ENCODE measurements at places on chromosomes 12 and 14. TPM values are rescaled to one million over a fixed set of nuclear protein-coding genes. Genes with fewer than 3 reads are reported as not detected.
A peak's percentile ranks its signal among the peaks of the same experiment; 100 is the strongest.

- peaks cover 38% of the 10 kb centered on the region for H3K4me1 ChIP-seq
- H3K36me3 ChIP-seq: peaks cover 4% of the 10 kb centered on the region
- peak overlapping the region; percentile 70 for H3K4me3 ChIP-seq
- H3K27ac ChIP-seq: peak overlapping the region; percentile 86
- DNase-seq: no peak
- no peaks in the 10 kb centered on the region for H3K27me3 ChIP-seq
These were observed 544 bp upstream of the TDP1 start for GRCh38 chr14:89955022-89955744.

- no peaks in the 10 kb centered on the region for H3K27me3 ChIP-seq
- H3K27ac ChIP-seq: no peak overlapping the region
- no peak for DNase-seq
- H3K4me1 ChIP-seq: no peaks in the 10 kb centered on the region
These were observed 23.6 kb downstream of the TCHP start for GRCh38 chr12:109923481-109924245.

DNA sequence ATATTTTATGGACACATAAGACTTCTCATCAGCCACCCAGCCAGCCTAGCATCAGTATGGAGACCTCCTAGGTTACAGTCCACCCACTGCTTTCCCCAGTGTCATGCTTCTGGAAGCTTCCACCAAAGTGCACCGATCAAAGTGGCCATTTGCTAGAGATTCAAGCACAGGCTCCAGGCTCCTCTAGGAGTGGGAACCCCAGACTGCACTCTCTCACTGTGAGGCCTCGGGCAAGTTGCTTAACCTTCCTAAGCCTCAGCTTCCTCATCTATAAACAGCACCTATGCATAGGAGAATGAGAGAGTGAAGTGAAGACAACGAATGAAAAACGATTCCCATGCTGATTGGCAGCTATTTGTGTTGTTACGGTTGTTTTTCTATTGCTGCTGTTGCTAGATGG is 94.4 kb downstream of the DICER1 start:
- H3K27ac ChIP-seq: no peak overlapping the region
- no peaks in the 10 kb centered on the region for H3K4me1 ChIP-seq
- no peak for DNase-seq
- no peaks in the 10 kb centered on the region for H3K36me3 ChIP-seq
- no peaks in the 10 kb centered on the region for H3K27me3 ChIP-seq
- H3K4me3 ChIP-seq: no peak overlapping the region

DNA sequence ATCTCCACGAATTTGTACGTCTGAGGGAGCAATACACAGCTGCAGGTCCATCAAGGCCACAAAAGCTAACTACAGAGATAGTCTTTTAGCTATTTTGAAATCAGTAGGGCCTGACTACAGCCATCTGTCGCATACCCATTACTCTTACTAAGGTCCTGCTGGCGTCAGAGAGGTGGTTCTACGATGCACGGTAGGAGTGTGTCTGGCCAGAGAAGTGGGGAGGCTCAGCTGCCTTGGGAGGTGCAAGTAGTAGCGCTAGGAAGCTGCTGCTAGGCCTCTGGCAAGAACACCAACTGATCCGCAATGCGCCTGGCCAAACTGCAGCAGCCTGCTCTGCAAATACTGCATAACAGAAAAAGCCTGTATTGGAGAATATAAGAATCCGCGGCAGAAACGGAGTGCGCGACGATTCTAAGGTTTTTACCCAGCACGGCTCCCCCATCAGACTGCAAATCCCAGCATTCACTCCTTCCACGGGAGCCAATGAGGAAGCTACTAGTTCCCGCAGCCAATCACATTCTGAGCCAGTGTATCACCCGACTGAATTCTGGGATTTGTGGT is 743 bp upstream of the CAND1 start:
- DNase-seq: peak; percentile 98
- H3K27ac ChIP-seq: peak overlapping the region; percentile 82

- H3K4me3 ChIP-seq: no peak overlapping the region
- no peak for DNase-seq
- H3K36me3 ChIP-seq: no peaks in the 10 kb centered on the region
- H3K27me3 ChIP-seq: no peaks in the 10 kb centered on the region
- no peaks in the 10 kb centered on the region for H3K4me1 ChIP-seq
These were observed 1442.0 kb downstream of the AACS start for GRCh38 chr12:126507231-126507630.

- H3K4me1 ChIP-seq: no peaks in the 10 kb centered on the region
- H3K27ac ChIP-seq: no peak overlapping the region
- H3K36me3 ChIP-seq: no peaks in the 10 kb centered on the region
These were observed 269.0 kb downstream of the SLC15A4 start for GRCh38 chr12:128554546-128555304.

- peak overlapping the region; percentile 3 for H3K27ac ChIP-seq
- no peak for DNase-seq
These were observed 33.6 kb downstream of the CDKL1 start for GRCh38 chr14:50362764-50363713.

DNA sequence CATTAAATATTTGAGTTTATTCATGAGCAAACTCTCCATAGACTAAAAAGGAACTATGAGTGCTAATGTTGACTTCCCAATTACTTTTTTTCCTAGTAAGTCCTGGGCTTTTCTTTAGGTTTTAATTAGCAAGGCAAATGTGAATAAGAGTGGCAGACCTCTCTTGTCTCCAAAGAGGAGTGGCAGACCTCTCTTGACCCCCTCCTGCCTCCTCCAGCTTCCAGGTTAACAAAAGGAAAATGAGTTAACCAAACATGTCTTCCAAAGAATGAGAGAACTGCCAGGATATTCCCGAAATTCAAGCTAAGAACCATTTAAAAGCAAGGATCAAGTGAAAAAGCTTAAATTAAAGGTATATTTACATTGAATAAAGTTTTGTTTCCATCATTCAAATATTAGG is 253.2 kb downstream of the MDGA2 start:
- DNase-seq: no peak
- no peaks in the 10 kb centered on the region for H3K36me3 ChIP-seq
- H3K27me3 ChIP-seq: peaks cover 3% of the 10 kb centered on the region
- H3K4me1 ChIP-seq: no peaks in the 10 kb centered on the region
- no peak overlapping the region for H3K27ac ChIP-seq

DNA sequence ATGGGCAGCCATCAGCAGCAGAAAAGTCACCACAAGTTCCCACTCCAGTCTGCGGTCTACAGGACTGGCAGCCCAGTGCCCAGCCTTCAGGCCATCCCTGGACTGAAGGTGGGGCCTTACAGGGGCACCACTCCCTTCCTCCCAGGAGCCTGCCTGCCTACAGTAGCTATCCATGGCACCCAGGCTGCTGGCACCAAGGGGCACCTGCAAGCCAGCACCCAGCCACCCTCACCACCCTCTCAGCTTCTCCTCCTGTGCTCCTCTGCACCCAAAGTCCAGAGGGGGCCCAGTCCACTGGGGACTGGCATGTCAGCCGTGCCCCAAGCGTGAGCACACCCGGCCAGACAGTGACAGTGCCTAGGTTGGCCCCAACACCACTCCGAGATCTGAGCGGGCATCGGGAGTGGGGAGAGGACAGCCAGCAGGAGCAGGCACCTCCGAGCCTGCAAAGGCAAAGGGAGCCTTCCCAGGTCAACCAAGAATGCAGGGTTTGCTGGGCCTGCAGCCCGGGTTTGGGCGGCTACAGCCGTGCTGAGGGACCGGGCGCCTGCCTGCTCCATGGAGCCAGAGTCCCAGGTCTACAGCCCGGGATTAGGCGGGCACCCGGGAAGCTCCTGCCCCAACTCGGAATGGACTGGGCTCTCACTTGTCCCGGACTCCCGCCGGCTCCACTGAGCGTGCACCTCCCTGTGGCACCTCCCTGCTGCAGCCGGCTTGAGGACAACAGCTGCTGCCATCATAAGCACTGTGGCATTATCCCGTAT is 8.1 kb upstream of the OR6C65 start:
- H3K27me3 ChIP-seq: no peaks in the 10 kb centered on the region
- DNase-seq: no peak
- H3K36me3 ChIP-seq: no peaks in the 10 kb centered on the region
- H3K27ac ChIP-seq: no peak overlapping the region
- no peaks in the 10 kb centered on the region for H3K4me1 ChIP-seq

DNA sequence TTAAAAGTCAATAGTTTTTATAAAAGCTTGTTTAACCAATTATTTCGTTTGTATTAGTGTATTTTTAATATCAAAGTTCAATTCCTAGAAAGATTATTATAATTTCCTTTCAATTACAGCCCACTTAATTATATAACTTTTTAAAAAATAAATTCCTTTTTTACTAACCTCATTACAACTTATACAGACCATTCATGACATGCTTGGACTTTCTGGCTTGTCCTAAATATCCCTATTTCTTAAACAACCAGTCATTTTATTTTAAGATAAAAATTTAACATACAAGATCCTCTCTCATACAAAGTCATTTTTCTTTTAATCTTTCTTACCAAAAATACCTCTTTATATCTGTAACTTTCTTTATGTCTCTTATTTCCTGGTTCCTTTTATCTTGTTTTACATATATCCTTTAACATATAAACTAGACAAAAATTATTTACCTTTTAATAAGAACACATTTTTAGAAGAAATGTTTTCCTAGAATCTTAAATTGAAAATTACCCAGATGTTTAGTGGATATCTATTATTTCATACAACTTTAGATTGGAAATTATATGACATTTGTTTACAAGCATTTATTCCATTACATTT is 10.4 kb upstream of the TMEM263 start:
- H3K4me1 ChIP-seq: no peaks in the 10 kb centered on the region
- no peak overlapping the region for H3K4me3 ChIP-seq
- no peak overlapping the region for H3K27ac ChIP-seq
- no peaks in the 10 kb centered on the region for H3K36me3 ChIP-seq
- no peak for DNase-seq

- no peak overlapping the region for H3K27ac ChIP-seq
- no peaks in the 10 kb centered on the region for H3K4me1 ChIP-seq
- no peak for DNase-seq
- H3K36me3 ChIP-seq: peaks cover 18% of the 10 kb centered on the region
- H3K4me3 ChIP-seq: no peak overlapping the region
- no peaks in the 10 kb centered on the region for H3K27me3 ChIP-seq
These were observed 6.5 kb downstream of the NECAP1 start for GRCh38 chr12:8088574-8088973.

DNA sequence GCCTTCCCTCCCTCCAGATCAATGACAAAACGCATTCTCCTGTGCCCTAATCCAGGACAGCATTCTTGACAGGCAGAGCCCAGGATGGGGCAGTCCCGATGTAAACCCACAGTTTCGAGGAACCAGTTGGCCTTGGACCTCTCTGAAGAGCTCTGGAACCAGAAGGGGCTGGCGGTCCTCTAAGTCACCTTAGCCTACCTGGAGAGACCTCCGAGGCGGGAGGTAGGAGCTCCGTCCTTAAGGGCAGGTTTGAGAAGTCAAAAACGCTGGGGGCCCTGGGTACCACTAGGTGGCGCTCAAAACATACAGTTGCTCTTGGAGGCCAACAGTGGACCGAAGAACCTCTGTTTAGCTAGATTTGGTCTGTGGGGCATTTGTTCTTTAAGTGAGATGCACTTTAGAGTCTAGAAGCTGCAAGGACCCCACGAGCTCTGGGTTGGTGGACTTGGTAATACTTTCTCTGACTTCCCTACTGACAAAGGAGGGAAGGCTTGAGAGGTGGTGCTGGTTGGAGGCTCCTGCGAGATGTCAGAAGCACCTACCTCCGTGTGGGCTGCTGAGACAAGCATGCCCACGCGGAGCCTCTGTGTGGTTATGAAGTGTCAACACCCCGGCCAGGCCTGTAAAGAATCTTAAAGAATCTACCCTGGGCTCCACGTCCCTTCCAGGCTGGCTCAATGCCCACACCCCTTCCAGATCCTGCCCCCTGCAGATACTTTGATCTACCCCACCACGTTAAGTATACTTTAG is 74.8 kb upstream of the CHST11 start:
- H3K27me3 ChIP-seq: no peaks in the 10 kb centered on the region
- no peaks in the 10 kb centered on the region for H3K4me1 ChIP-seq
- no peak overlapping the region for H3K27ac ChIP-seq
- no peaks in the 10 kb centered on the region for H3K36me3 ChIP-seq
- H3K4me3 ChIP-seq: no peak overlapping the region

DNA sequence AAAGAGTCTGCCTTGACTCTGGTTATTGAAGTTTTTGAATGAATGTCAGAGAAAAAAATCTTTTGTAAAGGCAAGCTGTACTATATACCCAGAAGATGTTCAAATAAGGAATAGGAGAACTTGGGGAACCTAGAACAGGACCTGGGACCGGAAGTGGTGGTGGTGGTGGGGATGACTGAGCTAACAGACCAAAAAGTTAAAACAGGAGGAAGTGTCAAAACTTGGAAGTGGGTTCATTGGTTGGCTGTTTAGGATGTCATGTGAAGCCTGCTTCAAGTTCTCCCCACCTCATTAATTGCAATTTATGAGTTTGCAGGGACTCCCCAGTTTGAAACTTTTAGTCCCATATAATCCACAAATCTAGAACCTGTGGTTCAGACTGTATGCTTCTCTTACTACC is 26.2 kb downstream of the PLXNC1 start:
- H3K27me3 ChIP-seq: peaks cover 4% of the 10 kb centered on the region
- H3K27ac ChIP-seq: no peak overlapping the region
- H3K36me3 ChIP-seq: no peaks in the 10 kb centered on the region
- DNase-seq: no peak
- no peaks in the 10 kb centered on the region for H3K4me1 ChIP-seq

- peak; percentile 47 for DNase-seq
- peak overlapping the region; percentile 74 for H3K27ac ChIP-seq
- no peaks in the 10 kb centered on the region for H3K27me3 ChIP-seq
- H3K36me3 ChIP-seq: no peaks in the 10 kb centered on the region
These were observed 1.6 kb downstream of the MARK3 start for GRCh38 chr14:103386713-103387329.

- no peak overlapping the region for H3K4me3 ChIP-seq
- no peaks in the 10 kb centered on the region for H3K36me3 ChIP-seq
- no peak overlapping the region for H3K27ac ChIP-seq
These were observed 13.6 kb downstream of the DAAM1 start for GRCh38 chr14:59202031-59202430.

DNA sequence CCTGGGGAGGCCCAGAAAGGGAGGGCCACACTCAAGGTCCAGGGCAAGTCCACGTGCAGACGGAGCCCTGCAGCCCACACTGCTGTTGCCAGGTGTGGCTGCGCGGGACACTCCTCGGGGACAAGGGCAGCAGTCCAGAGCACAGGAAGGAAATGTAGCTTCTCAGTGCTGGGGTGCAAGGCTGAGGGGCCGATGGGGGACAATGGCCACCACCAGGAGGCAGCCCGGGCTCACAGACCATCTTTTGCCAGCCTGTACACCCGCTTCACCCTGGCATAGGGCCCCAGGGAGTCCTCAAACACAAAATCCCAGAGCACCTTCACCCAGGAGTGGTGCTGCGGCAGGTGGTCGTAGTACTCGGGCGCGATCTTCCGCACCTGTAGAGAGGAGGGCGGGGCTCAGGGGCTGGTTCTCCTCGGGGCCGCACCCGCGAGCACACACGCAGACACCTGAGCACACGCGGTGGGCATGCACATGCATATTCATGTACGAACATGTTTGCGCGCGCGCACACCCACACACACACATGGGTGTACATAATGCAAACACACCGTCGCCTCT is 12.8 kb downstream of the DEGS2 start:
- no peak for DNase-seq
- no peaks in the 10 kb centered on the region for H3K27me3 ChIP-seq
- no peak overlapping the region for H3K4me3 ChIP-seq
- H3K4me1 ChIP-seq: peaks cover 16% of the 10 kb centered on the region
- H3K36me3 ChIP-seq: no peaks in the 10 kb centered on the region

The CPNE8 gene
- total RNA-seq: 12.5 TPM

The P2RX2 gene
- not detected for total RNA-seq

The SLC5A8 gene
- total RNA-seq: not detected

The PMEL gene
- 0.42 TPM for total RNA-seq

The OTX2 gene
- not detected for total RNA-seq

The ACYP1 gene
- 37.5 TPM for total RNA-seq

The STX2 gene
- 30.7 TPM for total RNA-seq

The ZC3H14 gene
- 59.6 TPM for total RNA-seq

The SPTB gene
- total RNA-seq: 0.07 TPM

The KRT79 gene
- total RNA-seq: not detected

The LBHD2 gene
- total RNA-seq: not detected

The NPAS3 gene
- total RNA-seq: 0.13 TPM

The TMEM132D gene
- not detected for total RNA-seq

Measured in endothelial cell of umbilical vein (primary cell).